ENCODE measurements at places on chromosomes 11 and 22.

GRCh38 chr11:88420165-88420791 lies 82.7 kb upstream of the CTSC start:
- no peak for DNase-seq

DNA sequence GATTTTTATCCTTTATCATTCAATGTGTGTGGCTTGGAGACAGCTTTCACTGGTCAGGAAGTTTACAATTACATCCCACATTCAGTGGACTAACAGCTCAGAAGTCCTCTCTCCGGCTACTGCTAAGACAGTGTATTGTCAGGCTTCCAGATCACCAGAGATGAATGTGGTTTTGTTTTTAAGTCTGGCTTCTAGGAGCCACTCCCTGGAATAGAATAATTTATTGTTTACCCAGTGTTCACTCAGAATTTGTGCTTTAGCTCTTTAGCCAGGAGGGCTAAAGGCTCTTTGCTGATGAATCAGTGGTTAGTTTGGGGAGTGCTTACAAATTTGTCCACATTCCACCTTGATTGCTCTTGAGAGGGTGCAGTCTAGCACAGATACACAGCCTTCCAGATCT lies 26.5 kb downstream of the TRIM77 start:
- DNase-seq, result no peak

DNA sequence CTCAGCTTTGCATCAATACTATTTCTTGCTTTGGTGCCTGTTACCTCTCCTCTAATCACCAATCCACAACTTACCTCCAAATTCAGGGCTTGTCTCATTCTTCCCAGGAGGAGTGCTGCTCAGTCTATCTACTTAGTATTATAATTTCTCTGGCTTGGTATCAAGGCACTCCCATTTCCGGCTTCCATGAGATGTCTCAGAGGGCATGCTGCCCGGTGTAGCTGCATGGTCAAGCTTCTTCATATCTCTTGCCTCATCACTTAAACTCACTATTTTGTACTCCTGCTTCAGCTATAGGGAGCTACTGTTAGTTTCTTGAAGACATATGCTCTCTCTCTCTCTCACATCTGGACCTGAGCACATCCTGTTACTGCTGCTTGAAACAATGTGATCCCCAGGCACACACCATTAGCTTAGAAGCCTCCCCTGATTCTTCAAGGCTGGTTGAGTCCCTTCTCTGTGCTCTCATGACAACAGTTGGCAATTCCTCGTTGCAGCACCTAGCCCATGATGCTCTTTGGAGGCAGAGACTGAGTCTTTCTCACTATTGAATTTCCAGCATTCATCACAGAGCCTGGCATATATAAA lies 182.8 kb upstream of the SYN3 start:
- DNase-seq, result no peak

DNA sequence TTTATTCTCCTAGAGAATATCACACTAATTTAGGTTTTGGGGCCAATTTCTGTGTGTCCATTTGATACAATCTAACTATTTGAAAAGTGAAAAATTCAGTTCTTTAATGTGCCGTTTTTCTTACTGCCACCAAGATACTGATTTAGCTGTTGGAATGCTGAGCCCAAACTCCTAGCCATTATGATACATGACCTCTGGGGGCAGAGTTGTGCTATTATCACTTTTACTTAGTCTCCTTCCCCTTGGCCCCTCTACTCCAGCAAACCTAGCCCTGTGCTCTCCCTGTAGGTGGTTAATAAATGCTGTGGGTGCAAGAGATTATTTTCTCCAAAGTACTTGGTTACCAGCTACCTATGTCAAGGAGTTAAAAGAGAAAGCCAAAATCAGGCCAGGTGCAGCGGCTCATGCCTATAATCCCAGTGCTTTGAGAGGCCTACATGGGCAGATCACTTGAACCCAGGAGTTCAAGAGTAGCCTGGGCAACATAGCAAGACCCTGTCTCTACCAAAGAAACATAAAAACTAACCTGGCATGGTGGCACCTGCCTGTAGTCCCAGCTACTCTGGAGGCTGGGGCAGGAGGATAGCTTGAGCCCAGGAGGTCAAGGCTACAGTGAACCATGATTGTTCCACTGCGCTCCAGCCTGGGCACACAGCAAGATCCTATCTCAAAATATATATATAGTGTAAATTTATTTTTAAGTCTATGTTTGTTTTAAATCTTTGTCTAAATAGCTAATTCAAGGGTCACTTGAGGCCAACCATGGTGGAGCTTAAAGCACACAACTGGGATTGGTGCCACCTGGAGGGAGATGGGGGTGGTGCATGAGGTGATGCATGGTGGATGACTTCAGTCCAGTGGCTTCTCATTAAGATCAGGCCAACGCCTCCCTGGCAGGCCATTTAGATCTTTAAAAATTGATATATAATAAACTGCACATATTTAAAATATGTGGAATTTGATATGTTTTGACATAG lies 193.2 kb upstream of the PLET1 start:
- DNase-seq, result no peak

- DNase-seq, result no peak
Observed at GRCh38 chr11:117735350-117735977, 61.6 kb downstream of the DSCAML1 start.
